ENCODE measurements at places on chromosomes 3 and 15.

DNA sequence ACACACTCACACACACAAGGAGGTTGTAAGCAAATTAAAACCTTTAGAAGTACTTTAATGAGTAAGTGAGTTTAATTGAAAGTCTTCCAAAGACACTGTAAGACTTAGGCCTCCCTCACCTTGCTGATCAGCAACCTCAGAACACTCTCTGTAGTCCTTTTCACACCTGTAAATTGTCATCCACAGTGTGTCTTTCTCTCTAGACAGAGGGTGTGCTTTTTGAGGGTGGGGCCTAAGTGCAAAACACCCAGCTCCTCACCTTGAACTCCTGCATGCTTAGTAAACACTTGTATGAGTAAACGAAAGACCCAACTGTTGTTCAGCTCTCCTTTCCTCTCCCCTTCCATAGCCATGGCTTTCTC, 183.2 kb upstream of the IL12A start:
- DNase-seq, result no peak

DNA sequence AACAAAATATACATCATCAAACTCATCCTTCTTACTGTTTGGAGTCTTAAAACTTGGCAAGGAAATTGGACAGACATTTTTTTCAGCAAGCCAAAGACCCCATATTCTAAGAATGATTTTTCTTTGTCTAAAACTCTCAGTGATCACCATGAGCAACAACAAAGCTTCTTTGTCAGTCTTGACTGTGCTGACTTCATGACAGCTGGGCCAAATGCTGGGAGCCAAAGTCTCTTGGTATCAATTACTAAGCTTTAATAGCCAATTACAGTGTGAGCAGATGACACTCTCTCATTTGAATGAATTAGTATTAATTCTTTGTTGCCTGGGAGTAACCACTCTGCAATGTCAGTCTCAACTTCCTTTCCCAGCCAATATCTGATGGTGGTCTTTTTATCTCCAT, 48.1 kb upstream of the GK5 start:
- no peak for DNase-seq

DNA sequence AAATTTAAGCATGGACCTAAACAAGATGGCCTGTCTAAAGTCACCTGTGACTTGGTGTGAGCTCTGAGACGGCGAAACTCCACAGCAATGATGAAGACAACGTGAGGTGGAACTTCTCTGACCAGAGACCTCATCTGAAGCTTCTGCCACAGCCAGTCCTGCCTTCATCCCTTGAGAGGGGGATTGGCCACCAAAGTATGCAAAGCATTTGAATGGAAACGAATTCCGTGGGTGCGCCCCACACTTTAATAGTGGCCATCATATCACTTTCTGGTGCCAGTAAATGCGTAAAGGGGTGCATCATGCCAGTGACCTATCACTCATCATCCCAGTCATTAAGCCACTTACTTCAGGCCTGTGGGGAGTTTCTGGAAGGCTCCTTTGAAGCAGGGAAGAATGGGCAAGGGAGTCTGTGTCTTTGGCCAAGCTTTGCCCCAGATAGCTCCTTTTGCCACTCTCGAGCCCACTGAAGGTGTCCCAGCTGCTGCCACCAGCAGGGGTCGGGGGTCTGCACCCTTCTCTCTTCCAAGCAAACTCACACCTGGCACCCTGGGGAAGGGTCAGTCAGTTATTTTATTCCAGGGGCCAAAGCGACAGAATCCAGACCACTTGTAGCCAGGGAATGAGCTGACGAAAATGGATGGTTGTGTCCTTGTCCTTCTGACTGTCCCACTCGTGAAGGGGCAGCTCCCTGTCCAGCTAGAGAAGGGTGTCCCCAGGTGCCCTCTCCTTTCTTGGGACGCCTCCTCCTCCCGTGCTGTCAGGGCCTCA, 17.7 kb downstream of the MUC20 start:
- DNase-seq, result no peak

- DNase-seq, result no peak
Measured at GRCh38 chr3:88809993-88810392, 297.4 kb upstream of the EPHA3 start.

- DNase-seq, result no peak
Measured at GRCh38 chr15:61828860-61829513, 231.3 kb downstream of the VPS13C start.

- DNase-seq, result no peak
Measured at GRCh38 chr15:60420203-60420716, 22.5 kb upstream of the ANXA2 start.

- no peak for DNase-seq
Measured at GRCh38 chr3:122795674-122796195, 866 bp downstream of the SLC49A4 start.

DNA sequence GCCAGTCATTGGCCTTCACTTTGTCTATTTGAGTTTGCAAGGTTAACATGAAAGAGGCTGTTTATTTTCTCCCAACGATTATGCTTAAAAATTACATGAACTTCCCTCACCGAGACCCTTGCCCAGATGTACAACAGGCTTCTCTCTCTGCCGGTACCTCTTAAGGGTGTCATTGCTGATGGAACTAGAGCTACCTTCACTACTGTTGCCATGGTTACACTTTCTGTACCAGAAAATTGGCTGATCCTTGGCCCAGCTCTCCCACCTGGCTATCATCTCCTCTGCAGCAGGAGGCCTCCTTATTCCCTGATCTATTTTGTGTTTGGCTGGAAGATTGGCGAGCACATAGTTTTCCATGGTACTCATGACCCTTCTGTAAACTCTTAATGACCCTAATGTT, 24.0 kb upstream of the LIPC start:
- DNase-seq, result no peak

DNA sequence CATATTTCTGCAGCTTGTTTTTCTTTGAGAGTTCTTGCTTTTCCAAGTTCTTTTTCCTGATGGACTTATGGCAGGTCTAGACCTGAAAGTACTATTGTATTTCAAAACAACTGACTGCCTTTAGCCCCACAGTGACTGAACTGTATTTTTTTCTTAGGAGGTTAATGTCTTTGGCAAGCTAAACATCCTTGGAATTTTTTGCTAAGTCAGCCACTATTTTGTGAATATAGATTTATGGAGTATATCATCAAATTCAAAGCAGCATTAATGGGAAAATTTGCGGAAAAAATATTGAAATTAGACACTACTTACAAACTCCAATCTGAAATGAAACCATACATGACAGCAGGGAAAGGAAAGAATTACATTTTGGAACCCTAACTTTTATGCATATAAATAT, 8.6 kb downstream of the PIK3CA start:
- no peak for DNase-seq

DNA sequence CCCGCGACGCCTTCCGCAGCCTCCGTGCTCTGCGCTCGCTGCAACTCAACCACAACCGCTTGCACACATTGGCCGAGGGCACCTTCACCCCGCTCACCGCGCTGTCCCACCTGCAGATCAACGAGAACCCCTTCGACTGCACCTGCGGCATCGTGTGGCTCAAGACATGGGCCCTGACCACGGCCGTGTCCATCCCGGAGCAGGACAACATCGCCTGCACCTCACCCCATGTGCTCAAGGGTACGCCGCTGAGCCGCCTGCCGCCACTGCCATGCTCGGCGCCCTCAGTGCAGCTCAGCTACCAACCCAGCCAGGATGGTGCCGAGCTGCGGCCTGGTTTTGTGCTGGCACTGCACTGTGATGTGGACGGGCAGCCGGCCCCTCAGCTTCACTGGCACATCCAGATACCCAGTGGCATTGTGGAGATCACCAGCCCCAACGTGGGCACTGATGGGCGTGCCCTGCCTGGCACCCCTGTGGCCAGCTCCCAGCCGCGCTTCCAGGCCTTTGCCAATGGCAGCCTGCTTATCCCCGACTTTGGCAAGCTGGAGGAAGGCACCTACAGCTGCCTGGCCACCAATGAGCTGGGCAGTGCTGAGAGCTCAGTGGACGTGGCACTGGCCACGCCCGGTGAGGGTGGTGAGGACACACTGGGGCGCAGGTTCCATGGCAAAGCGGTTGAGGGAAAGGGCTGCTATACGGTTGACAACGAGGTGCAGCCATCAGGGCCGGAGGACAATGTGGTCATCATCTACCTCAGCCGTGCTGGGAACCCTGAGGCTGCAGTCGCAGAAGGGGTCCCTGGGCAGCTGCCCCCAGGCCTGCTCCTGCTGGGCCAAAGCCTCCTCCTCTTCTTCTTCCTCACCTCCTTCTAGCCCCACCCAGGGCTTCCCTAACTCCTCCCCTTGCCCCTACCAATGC, 2.0 kb downstream of the ISLR start:
- no peak for DNase-seq

- DNase-seq, result peak; percentile 65
Measured at GRCh38 chr15:99409097-99409473, 156.7 kb upstream of the MEF2A start.

DNA sequence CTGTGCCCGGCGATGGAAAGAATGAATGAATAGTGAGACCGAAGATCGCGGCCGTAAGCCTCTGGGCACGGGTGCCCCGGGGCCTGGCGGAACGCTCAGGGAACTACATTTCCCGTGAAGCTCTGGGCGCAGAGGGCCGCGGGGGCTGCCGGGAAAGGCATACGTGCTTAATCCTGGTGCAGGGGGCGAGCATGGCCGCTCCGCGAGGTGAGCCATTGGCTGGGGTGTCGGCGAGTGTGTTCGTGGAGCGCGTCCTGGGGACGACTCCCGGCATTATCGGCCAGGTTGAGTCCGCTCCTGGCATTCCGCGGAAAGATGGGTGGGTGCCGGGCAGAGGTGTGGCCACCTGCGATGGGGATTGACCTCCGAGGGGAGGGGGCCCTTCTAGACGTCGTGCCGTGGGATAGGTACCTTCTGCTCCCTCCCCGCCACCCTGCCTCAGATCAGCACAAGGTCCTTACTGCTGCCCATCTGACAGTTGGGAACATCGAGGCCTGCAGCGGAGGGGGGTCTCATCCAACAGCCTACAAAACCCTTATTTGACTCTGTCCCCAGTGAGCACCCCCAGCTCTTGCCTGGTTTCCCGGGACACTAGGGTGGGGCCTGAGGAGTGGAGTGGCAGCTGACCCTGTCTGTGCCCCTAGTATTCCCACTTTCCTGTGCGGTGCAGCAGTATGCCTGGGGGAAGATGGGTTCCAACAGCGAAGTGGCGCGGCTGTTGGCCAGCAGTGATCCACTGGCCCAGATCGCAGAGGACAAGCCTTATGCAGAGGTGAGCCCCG, at the start of gene MPI:
MPI (plus strand) TSS at position 160 of the 782 bp plus-strand sequence; CDS start at position 192, 32 bp downstream.
- peak; percentile 91 for DNase-seq

GRCh38 chr3:52723935-52724334, 18.0 kb downstream of the SPCS1 start:
- DNase-seq, result no peak

DNA sequence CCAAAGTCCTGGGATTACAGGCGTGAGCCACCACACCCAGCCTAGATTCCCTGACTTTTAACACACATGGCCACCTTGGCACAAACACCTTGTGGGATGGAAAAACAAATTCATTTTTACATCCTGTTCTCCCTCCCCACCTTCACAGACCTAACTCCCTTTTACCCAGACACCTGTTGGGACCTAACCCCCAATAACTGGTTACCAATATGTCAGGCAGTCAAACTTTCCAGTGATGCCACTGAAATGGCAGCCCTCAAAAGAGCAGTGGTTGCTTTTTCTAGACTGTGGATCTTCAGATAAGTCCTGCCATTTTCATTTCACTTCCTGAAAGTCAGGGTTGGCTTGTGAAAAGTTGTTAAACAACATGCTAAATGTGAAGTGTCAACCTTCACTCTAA, 34.9 kb downstream of the SIN3A start:
- no peak for DNase-seq

DNA sequence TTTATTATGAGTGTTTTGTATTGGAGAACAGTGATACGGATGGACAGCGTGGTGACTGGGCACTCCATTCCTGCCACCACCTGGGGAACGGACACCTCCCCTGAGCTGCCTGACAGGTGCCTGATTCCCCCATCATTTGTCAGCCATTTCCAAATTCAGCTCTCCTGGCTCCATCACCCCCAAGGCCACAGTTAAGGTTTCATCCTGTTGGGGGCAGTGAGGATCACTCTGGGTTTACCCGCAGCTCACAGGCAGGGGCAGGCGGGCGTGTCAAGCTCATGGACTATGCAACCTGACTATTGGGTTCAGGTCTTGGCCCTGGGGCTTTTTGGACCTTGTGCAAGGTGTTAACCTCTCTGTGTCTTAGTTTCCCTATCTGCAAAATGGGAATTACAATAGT, 76.3 kb downstream of the RAB11A start:
- DNase-seq, result no peak

DNA sequence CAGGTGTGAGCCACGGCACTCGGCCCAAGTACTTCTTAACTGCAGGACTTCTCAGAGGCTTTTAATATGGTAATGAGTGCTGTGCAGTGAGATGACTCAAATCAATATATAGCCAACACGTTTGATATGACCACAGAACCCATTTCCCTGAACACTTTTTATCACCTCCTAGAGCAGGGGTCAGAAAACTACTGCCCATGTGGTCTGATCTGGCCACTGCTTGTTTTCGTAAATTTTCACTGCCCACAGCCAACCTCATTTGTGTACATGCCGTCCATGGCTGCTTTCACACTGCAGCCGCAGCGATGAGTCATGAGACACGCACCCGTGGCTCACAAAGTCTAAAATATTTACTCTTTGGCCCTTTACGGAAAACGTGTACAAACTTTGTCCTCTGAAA, 179.2 kb downstream of the RORA start:
- no peak for DNase-seq

- peak; percentile 77 for DNase-seq
Measured at GRCh38 chr3:47324278-47324865, 41.6 kb downstream of the KLHL18 start.

- peak; percentile 41 for DNase-seq
Measured at GRCh38 chr3:179321668-179322285, 1.1 kb upstream of the ZNF639 start.

DNA sequence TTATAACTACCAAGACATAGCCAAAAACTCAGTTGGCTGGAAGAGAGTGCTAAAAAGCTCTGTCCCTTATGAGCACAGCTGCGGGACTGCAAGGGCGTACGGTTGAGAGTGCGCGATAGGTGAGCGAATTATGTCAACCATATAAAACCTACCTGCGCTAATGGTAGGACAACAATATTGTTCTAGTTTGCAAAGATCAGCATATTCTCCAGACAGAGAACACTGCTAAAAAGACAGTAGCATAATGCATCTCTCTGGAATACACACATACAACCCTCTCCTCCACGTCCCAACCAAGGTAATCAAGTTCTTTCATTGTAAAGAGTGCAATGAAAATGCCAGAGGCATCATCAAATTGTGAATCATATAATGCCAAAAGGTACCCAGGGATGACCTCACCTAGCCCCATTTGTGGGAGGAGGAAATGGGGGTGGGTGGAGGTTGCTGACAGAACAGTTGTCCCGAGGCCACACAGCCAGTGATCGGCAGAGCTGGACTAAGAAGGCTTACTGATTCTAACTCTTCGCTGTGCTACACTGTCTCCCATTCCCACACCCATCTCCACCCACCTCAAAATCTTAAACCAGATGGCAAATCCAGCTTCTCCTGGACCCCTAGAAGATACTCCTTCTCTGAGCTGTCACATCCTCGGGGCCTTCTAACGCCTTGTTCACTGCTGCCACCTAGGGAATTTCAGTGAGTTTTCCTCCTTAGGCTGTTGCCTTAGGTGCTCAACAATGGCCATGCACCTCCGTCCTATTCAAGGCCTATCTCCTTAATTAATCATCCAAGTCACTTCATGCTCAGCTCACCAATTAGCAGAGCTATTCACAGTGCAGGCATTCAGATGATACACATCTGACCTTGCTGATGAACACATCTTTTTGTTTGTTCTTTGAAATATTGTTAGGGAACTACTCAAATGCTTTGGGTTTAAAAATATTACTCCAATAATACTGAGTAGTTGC, 60.7 kb downstream of the RPL22L1 start:
- no peak for DNase-seq

GRCh38 chr3:98339031-98339430, 14.6 kb upstream of the OR5K4 start:
- no peak for DNase-seq

GRCh38 chr3:179971280-179971679, 65.5 kb downstream of the PEX5L start:
- DNase-seq, result no peak

Data from femur (tissue), 1 donor.